CD4-positive, CD25-positive, alpha-beta regulatory T cell (primary cell): ENCODE measurements at places on chromosomes 5 and 9.

- DNase-seq: no peak
Measured at GRCh38 chr5:14299666-14300065, 156.5 kb downstream of the TRIO start.

- no peak for DNase-seq
Measured at GRCh38 chr5:116035123-116035522, 2.9 kb downstream of the ARL14EPL start.

- DNase-seq: no peak
Measured at GRCh38 chr9:70859694-70860093, 261.7 kb downstream of the TRPM3 start.

DNA sequence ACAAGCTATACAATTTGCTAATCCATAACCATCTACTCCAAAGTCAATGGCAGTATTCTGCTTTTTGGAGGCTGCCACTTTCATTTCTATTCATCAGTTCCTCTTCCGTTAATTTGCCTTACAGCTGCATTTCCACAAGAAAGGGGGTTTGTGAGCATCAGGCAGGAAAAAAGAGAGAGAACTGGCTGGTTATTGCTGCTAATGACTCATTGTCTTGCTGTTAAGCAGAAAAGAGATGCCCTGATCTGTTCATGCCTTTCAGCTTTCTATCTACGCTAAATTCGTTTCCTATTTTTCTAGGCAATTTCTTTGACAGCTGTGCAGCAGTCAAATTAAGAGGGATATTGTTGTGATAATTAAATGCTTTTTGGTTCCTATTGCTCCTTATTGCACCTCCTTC, 65.9 kb upstream of the GNAQ start:
- no peak for DNase-seq

DNA sequence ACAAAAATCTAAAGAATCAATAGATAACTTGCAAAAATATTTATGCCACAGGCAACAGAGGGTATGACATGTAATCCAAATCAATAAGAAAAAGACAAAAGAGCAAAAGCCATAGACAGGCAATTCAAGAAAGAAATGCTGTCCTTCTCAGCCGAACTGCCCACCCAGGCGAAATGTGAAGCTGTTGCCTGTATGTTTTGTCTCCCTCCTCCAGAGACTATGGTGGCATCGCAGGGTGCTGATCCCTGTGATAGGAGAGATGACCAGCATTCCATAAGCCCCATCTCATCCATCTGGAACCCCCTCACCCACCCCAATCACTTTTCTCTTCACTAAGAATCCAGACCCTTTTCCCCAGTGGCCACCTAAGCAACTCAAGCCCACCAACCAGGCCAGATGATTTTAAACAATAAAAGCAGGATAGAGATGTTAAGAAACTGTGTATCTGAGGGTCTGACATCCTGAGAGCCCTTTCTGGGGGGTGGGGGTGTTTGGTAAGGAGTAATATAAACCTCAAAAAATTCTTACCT, 5.3 kb upstream of the ACSL6 start:
- no peak for DNase-seq

- no peak for DNase-seq
Measured at GRCh38 chr9:29100762-29101161, 1527.5 kb upstream of the C9orf72 start.

DNA sequence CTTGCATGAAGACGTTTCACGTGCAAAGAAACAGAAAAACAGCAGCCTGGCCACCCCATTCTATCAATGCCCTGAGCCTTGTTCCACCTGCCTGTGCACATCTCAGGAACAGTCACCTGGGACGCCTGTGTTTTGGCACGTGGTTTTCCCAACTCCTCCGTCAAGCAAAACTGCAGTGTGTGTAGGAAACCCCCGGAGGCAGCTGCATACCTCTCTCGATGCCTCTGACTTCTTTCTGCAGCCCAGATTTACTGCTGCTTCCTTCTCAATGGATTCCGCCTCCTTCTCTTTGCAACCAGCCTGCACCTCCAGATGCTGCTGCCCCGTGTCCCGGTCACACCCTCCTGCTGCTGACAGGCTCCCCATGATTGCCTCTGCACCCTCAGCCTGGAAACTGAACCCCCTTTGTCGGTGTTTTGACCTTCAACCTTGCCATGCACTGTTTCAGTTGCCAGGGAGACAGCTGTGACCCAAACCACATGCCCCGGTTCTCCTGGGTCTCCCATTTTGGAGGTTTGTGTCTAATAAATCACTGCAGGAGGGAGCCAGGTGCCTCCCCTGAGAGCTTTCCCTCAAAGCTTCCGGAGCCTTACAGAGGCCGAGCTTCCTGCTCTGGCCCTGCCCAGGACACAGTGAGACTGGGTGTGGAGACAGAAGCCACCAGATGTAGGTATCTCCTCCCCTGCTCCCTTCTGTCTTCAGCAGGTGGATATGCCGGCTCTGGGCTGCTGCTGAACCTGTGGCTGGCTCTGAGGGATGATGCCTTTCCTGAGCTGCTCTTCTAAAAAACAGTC, 395.5 kb upstream of the IRX1 start:
- DNase-seq: no peak

GRCh38 chr5:176578391-176578808, 29.3 kb downstream of the CDHR2 start:
- peak; percentile 32 for DNase-seq

GRCh38 chr5:173310861-173311785, 17.1 kb downstream of the STC2 start:
- DNase-seq: no peak

DNA sequence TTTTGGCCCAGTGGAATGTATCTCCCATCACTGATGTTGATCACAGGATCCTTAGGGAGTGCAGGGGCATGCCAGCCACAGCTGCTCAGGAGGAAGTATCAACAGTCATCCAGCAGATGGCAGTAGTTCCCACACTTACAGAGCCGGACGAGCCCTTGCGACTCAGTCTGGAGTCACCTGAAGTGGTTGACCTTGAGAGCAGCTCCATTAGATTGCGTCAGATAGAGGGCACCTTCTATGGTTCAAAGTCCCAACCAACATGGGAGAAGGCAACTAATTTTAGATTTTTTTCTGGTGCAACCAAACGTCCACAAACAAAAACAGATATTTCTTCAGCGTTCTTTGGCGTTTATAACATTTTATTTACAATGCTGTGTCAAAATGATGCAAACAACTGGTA, 124.5 kb downstream of the EGFLAM start:
- DNase-seq: peak; percentile 22

- DNase-seq: no peak
Measured at GRCh38 chr9:89753472-89754055, 148.8 kb downstream of the GADD45G start.

DNA sequence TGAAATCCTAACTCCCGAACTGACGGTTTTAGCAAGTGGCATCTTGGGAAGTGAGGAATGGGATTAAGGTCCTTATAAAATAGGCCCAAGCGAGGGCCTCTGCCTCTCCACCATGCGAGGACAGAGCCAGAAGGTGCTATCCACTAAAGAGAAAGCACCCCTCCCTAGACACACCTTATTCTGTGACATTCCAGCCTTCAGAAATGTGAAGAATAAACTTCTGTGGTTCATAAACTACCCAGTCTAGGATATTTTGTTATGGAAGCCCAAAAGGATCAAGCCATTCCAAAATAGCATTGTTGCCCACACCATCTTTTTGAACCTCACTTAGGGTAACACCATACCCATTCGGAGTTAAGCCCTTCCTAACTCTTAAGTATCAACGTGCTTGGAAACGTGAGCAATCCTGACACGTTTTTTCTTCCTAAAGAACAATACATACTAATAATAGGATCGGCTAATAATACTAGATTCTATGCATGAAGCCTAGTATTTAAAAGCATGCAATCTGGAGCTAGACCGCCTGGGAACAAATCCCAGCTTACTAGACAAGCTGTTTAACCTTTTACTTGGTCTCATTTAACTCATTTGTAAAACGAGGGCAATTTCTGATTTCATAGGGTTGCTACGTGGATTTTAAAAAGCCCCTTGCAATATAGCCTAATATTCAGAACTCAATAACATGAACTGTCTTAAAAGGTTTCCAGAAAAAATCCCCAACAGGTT, 1.1 kb upstream of the SMC2 start:
- DNase-seq: no peak

- DNase-seq: no peak
Measured at GRCh38 chr5:13919087-13919486, 25.4 kb downstream of the DNAH5 start.

- DNase-seq: no peak
Measured at GRCh38 chr5:33273985-33274384, 166.8 kb upstream of the TARS1 start.

- DNase-seq: no peak
Measured at GRCh38 chr9:111630182-111630963, 761 bp upstream of the DNAJC25 start.

GRCh38 chr5:120396186-120396585, 67.9 kb upstream of the PRR16 start:
- DNase-seq: no peak

DNA sequence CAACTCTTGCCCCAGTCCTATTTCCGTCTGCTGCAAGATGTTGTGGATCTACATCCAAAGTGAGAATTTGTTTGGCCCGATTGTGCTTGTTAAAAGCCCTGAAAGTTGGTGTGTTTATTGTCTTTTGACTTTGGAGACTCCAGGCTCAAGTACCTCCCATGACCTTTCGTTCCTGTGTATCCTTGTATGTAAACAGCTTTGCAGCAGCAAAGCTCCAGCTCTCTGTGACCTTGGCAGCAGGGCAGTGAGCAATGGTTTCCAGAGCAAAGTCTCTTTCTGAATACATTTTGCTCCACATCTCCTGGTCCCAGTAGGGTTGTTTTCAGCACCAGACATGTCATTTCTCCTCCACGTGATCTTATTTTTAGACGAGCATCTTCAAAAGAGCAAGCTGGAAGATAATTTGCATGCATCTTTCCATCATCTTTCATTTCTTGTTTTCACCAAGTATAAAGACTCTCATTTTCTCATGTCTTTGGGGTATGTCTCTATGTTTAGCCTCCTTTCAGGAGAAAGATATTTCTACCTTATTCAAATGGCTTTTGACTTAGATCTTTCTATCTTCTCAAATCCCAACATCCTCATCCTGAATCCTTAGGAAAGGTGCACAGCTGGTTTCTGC, 68.1 kb upstream of the ERCC6L2 start:
- no peak for DNase-seq

GRCh38 chr9:93121316-93122241, 12.5 kb downstream of the NINJ1 start:
- no peak for DNase-seq

DNA sequence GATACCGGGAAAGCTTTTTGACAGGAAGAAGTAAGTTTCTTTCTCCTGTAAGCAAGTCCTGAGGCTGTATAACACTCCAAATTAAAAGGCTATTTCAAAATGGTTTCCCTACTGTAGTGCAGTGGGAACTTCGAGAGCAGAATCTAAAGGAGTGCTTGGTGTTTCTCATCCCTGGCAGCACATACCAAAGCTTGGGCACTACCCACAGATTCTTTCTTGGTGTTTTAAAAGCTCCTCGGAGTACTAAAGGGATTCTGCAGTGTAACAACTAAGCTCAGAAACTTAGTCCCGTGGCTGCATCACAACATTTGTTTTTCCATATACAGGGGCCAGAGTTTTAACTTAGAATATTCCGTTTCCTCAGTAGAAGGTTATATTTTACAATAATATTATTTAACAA, 5.6 kb upstream of the APC start:
- DNase-seq: no peak

DNA sequence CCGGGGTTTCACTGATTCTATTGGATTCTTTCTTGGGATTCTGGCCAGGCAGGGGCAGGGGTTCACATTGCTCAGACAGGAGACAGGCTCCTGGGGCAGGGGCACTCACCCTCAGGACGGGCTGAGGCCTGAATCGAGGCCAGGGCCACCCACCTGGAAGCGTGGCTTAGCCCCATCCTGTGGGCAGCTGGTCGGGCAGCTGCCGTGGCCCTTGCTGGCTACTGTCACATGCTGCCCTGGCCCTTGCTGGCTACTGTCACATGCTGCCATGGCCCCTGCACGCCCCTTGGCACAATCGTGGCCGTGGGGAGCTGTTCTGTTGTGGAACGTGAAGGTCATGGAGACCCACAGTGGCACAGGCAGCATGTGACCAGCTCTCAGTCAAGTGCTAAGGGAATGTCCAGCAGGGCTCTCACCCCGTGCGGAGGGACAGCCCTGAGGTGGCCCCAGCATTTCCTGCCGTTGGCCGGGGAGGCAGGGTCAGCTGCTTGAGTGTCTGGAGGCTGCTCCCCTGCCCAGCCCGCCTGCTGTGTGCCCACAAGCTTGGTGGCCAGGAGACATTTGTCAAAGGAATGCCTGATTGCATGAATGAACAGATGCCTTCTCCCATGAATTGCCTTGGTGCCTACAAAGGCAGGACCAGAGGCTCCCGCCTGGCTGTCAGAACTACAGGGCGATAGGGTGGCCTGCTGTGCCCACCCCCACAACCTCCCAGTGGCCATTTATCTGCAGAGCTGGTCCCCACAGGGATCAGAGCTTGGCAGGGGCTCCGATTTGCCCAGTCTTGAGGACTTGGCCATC, 16.9 kb upstream of the TMEM250 start:
- no peak for DNase-seq

DNA sequence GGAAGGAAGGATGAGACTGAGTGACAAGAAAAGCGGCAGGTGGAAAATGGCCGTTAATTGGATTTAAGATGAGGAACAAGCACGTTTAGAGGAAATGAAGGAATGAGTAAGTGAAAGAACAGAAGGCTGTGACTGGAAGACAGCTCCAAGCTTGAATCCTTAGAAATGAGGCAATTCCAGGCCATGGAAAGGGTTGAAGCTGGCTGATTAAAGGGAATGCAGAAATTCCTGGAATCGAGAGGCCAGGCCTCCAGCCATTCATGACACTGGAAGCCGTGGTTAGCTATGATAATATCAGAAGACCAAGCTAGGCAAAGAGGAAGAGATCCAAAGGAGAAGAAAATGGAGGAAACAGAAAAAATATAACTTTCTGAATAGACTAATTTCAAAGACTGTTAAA, 84.2 kb downstream of the ARL15 start:
- no peak for DNase-seq

DNA sequence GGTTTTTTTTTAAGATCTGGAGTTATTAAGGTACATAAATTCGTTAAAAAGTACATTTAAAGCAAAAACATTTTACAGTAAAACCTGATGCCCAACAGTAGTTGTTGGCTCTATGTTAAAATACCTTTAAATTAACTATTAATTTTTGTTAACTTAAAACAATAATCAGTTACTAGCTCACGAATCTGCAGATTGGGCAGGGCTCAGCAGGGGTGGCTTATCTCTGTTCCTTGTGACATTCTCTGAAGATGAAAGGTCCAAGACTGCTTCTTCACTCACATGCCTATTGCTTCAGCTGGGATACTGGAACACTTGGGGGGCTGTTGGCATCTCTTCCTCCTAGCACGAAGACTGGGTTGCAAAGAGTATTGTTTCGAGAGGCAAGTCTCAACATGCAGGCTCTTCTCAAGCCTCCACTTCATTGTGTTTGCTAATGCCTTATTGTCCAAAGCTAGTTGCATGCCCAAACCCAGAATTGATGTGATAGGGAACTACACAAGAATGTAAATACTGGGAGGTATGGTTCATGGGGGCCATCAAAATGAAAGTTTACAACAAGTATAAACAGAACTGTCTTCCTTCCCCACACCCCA, 46.6 kb downstream of the MAP3K1 start:
- no peak for DNase-seq

DNA sequence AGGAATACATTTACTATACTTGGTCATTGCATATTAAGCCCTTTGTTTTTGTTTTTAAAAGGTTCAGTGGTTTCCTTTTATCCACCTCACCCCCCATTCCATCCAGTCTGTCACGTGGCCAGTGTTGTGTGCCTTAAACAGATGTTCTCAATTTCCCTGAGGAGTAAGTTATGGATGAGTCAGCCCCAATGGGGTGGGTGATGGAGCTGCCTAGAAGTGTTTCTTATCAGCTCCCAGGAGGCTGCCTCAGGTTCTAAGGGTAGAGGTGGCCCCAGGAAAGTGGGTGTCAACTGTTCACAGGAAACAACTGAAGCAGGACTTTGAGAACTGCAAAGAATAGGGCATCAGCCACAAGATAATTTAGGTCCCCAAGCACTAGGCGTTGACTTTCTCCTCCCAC, 41.1 kb downstream of the ACTBL2 start:
- no peak for DNase-seq
